Mammary epithelial cell (primary cell): ENCODE measurements at places on chromosomes 7 and 10. TPM values are rescaled to one million over a fixed set of nuclear protein-coding genes. Genes with fewer than 3 reads are reported as not detected.

The GRID2IP gene
- not detected in 2 replicates for total RNA-seq

The PNLIP gene
- total RNA-seq = not detected

The LIPN gene
- not detected in 2 replicates for total RNA-seq

The NDUFB8 gene
- total RNA-seq = 167 and 199 TPM in 2 replicates

The IL2RA gene
- not detected in 2 replicates for total RNA-seq

The SPDYE8 gene
- not detected in 2 replicates for total RNA-seq

The MMP21 gene
- not detected in 2 replicates for total RNA-seq

The HOXA6 gene
- total RNA-seq = 4.7 TPM

DNA sequence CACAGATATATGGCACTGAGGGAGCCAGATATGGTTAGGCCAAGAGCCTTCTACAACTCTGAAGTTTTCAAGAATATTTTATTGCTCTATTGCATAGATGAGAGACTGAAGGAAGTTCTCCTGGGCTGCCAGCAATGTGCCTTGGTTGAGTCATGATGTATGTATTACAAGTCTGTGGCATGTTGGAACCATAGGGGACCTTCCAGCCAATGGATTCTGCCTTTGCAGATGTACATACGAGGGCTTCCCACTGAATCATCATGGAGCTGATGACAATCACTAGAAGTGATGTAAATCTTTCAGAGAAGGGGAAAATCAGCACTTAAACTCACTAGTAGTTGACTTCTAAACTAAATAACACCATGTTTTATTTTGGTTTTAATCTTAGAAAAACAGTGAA lies 419.5 kb downstream of the PHTF2 start:
- DNase-seq = peak; percentile 1

DNA sequence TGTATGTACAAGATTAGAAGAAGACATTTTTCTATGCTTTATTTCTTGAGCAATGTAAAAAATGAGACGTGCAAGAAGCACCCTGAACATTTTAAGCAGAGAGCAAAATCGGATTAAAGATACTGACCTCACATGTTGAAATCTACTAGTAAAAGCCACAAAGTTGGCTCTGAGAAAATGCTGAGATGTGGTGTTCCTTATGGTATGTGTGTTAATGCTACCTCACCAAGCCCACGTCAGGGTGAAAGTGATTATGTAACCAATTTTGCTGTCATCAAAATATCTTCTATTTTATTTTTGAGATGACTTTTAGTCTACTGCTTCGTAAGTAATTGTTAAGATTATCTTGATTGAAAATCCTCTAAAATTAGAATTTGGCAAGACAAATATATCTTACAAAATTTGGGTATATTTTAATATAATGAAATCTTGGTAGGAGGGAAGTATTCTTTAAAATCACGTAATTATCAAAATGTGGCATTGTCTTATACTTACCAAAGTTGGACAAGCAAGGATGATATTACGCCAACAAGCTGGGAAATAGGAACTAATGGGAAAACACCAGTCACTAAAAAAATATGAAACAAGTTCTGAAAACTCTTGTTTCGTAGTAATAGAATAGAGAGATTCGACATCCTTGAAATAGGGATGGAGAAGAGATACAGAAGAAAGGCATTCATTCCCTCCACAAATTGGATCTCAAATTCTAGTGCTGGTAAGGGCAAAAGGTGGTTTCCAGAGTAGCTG lies 5.8 kb downstream of the ADO start:
- no peak for DNase-seq

GRCh38 chr10:109450702-109451101 lies 472.6 kb downstream of the XPNPEP1 start:
- DNase-seq = no peak

DNA sequence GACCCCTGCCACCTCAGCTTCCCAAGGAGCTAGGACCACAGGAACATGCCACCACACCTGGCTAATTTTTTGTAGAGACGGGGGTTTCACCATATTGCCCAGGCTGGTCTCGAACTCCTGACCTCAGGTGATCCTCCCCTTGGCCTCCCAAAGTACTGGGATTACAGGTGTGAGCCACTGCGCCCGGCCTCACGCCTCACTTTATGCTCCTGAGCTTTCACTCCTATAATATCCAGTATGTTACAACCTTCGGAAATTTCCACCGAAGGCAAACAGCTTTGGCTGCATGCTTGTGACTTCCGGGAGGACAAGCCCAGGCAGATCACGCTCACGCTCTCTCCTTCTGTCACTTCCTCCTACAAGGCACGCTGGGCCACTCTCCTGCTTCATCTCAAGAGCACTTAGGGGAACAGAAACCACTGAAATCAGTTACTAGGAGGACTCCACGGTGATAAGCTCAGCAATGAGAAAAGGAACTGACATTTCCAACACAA lies 4.4 kb upstream of the MAD1L1 start:
- DNase-seq = peak; percentile 3

DNA sequence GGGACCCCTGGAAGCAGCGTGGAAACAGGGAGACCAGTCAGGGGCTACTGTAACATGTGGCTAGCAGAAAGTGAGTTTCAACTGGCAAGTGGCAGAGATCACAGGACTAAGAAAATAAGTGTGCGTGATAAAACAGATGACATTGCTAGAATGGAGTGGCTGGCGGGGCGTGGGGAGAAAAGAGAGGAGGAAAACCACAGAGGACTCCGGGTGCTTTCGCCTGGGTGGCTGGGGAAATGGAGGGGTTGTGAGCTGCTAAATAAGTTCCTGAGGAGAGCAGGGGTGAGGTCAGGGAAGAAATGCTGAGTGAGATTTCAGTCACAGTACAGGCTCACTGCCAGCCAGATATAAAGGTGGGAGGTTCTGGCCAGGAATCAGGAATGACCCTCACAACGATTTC lies 166.9 kb downstream of the MYOF start:
- DNase-seq = no peak

DNA sequence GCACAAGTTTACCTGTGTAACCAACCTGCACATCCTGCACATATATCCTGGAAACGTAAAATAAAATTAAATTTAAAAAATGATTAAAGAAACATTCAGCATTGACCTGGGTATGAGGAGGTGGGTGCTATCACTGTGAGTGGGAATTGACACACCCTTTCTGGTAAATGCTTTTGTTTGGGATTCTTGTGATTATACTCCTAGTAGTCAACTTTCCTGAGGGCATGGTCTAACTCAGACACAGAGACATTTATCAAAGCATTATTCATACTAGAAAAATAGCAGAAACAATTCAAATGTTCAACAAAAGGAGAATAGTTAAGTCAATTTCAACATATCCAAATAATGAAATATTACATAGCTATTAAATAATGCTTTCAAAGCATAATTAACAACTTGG lies 44.2 kb downstream of the CNNM2 start:
- DNase-seq = peak; percentile 5

DNA sequence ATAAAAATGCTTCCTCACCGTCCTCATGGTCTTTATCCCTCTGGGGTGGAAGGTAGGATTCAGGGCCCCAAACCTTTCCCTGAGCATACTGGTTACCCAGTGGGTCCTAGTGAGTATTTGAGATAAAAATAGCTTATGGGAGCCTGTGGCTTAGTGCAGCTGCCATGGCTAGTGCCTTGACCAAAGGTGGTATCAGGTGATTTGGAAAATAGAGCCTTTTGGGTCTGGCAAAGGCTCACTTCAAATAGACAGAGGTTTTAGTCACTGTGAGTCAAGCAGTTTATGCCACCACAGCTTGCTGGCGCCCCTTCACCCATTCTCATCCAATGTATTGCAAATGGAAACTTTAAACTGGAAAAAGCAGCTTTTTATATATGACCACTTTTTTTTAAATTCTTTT lies 30.4 kb downstream of the PLAU start:
- DNase-seq = peak; percentile 42

GRCh38 chr10:104589431-104589830 lies 51.7 kb upstream of the SORCS3 start:
- peak; percentile 9 for DNase-seq

DNA sequence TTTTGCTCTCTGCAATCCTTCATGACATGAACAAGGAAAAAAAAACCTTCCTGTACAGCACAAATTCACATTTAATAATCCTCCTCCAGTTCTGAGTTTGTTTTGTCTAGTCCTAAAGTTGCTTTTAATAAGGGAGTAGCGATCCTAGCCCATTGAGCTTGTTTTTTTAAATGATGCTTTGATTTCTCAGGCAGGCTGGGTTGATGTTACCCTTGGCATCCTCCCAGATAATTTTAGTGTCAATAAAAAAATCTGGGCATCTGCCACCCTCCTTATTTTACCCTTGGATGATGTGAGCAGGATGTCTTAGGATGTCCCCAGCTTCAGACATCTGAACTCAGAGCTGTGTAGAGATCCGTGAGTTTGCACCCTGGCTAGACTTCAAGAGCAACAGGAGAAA lies 33.9 kb upstream of the PROSER2 start:
- no peak for DNase-seq

DNA sequence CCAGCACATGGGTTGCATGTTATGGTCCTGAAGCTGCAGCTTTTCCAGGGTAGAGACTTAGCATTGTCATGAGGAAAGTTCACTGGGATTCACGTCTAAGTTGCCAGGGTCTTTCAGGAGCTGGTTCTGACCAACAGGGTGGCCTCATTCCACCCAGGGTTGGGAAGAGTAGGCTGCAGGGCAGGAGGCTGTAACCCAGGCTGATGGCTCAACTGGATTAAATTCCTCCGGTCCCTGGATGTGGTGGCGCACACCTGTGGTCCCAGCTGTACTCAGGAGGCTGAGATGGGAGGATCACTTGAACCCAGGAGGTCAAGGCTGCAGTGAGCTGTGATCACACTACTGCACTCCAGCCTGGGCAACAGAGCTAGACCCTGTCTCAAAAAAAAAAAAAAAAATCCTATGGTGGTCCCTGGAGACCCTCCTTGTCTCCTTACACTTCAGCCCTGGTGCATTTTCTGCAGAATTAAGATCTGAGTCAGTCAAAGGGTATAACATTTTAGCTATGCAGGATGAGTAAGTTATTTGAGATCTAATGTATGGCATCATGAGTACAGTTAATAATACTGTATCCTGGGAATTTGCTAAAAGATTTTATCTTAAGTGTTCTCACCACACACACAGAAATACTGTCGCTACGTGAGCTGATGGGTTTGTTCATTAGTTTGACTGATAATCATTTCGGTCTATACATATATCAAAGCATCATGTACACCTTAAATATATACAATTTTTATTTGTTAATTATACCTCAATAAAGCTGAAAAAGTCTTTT lies 44.0 kb downstream of the ASB13 start:
- DNase-seq = peak; percentile 28

DNA sequence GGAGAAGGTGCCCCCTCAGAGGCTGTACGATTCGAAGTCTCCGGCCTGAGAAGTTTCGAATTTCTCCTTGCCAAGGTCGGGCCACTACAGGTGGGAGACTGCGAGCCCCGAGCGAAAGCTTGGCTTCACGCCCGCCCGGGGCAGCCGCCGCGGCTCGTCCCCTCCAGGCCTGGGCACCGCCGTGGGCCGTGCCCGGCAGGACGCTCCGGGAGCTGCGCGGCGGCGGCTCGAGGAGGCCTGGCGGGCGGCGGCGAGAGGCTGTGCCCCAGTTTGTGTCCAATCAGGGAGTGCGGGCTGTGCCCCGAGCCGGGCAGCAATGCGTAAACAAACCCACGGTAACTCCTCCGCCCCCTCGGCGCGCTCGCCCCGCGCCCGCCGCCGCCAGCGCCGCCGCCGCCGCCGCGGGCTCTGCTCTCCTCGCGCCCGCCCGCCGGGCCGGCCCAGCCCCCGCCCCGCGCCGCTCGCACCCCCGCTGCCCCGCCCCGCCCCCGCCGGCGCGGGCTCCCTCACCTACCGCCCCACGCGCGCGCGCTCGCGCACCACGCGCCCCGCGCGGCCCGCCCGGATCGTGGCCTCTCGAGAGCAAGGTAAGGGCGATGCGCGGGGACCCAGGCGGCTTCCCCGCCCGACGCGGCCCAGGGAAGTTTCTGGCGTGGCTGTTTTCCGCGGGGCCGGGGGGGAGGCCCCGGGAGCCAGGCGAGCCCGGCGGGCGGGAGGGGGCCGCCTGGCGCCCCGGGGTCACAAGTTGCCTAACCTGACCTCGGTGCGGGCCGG lies 57.8 kb upstream of the PCGF5 start:
- DNase-seq = peak; percentile 54

- DNase-seq = peak; percentile 68
These were observed 432.9 kb downstream of the SORCS3 start for GRCh38 chr10:105073999-105074398.

DNA sequence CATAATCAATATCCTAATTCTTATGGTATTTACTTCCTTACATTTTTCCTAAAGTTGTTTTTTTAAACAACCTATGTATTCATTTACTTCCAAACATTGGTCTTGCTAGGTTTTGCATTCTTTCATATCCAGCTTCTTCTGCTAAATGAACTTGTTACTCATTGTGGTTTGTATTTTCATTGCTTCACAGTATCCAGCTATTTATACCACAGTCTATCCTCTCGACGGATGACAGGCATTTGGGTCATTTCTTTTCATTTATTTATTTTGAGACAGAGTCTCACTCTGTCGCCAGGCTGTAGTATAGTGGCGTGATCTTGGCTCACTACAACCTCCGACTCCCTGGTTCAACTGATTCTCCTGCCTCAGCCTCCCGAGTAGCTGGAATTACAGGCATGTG lies 66.8 kb downstream of the CCDC6 start:
- peak; percentile 48 for DNase-seq

DNA sequence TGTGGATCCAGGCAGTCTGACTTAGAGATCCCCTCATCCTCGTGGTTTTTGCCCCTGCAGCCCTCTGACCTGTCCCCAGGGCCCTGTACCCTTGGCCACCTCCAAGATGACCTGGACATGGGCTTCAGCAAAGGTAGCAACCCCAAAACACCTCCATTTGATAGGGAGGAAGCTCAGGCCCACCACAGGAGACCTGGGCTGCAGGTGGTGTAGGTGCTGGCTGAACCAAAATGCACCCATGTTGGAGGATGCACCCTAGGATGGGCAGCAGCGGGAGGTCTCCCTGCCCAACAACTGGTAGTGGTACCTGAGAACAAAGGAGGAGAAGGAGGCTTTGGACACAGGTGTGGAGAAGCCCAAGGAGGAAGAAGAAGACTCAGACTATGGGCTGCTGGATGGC lies 188.7 kb downstream of the ZNF716 start:
- DNase-seq = no peak

- no peak for DNase-seq
These were observed 65.0 kb upstream of the PFKP start for GRCh38 chr10:3002304-3002703.

DNA sequence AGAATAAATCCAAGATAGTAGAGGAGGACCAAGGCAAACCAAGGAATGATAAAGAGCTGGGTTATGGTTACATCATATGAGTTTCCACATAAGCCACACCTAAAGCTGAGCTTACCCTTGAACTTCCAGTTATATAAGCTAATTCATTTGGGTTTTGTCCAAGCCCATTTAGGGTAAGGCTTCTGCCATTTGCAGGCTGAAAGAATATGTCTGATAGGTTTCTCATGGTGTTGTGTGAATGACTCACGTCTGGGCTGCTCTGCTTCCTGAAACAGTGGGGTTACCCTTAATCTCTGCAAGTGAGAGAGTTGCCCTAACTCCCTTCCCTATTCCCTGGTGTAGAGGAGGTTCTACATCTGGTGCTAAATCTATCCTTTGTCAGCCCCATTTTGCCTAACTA lies 60.8 kb downstream of the PTTG1IP2 start:
- peak; percentile 72 for DNase-seq

GRCh38 chr7:134029-134428 lies 58.3 kb upstream of the FAM20C start:
- no peak for DNase-seq
